ENCODE measurements at places on chromosomes 12 and 14. TPM values are rescaled to one million over a fixed set of nuclear protein-coding genes. Genes with fewer than 3 reads are reported as not detected.

DNA sequence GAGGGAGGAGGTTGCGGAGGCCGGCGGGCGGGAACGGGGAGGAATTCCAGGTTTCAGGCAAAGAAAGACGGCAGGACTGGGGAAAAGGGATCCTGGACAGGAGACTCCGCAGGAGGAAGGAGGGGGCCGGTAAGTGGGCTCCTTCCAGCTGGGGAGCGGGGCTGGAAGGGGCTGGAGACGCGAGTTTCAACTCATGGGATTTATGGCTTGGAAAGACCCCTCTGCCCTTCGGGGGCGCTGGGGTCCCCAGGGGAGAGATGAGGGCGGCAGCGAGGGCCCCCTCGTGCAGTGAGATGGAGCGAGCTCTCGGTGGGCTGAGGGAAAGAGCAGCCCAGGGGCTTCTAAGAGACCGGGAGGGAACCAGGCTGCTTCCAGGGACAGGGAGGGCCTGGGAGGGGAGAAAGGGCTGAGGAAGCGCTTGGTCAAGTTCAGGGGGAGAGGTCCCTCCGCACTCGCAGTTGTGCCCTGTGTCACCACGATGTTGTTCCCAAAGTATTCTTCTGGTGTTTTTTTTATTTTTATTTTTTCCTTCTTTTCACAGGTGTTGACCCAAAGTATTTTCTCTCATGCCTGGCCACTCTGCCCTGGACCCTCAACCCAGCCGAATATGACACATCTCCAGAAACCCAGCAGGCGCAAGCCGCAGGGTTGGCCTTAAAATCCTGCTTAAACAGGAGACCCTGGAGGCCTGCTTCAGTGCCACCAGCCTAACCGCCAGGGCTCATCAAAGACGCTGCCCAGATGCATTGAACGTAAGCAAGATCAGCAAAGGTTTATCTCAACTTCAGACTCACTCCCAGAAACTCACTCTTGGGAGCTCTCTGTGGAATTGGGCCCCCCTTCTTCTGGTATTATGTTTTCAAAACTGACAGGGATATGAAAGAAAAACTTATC, 16.1 kb downstream of the TNFAIP2 start:
- no peaks in the 10 kb centered on the region for H3K27me3 ChIP-seq
- peaks cover 36% of the 10 kb centered on the region for H3K4me1 ChIP-seq
- H3K27ac ChIP-seq: no peak overlapping the region
- H3K4me3 ChIP-seq: no peak overlapping the region
- no peak for DNase-seq

DNA sequence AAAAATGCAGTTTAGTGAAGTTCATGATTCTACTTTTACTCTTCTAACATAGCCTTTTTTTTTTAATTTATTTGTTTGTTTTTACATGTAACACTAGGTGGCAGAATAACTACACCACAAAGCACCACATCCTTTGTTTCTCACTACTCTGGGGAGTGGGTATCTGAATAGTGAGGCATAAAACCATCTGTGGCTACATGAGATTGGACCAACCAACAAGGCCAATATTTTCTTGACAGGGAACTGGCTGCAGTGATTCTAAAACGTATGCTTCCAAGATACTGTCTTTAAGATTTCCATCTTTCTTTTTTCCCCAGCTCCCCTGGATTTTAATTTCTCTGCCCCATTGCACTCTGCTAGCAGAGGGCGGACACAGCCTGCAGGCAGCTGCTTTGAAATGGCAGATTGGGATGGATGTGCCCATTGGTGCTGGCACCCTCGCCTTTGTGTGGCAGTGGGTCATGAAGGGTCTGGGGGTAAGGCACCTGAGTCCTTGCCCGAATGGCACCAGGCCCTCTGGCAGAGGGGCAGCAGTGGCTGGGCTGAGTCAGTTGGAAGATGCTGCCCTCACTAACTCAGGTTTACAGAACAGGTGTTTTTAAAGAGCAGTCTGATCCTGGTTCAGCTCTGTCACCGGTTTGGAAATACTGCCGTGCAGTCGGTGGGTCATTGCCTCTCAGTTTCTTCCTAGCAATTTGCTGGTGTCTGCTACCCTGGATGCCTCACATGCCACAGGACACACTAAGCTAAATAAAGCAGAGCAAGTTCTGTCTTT, 429.1 kb downstream of the RAD51B start:
- no peaks in the 10 kb centered on the region for H3K27me3 ChIP-seq
- peaks cover 65% of the 10 kb centered on the region for H3K4me1 ChIP-seq
- H3K27ac ChIP-seq: peak overlapping the region; percentile 82
- peak; percentile 71 for DNase-seq
- H3K36me3 ChIP-seq: no peaks in the 10 kb centered on the region
- no peak overlapping the region for H3K4me3 ChIP-seq

DNA sequence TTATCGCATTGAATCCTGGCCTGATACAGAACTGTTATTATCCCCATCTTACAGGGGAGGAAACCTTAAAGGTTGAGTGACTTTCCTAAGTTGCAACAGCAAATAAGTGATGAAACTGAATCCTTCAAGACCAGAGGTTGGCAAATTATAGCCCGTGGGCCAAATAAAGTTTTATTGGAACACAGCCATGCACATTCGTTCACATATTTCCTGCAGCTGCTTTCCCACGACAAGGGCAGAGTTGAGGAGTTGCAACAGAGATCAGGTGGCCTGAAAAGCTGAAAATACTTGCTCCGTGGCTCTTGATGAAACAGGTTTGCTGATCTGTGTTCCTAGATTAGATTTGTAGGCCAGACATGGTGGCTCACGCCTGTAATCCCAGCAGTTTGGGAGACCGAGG, 126.7 kb downstream of the PHETA1 start:
- H3K27ac ChIP-seq: no peak overlapping the region
- no peaks in the 10 kb centered on the region for H3K36me3 ChIP-seq
- H3K4me3 ChIP-seq: no peak overlapping the region
- H3K27me3 ChIP-seq: peaks cover 34% of the 10 kb centered on the region
- H3K4me1 ChIP-seq: no peaks in the 10 kb centered on the region

DNA sequence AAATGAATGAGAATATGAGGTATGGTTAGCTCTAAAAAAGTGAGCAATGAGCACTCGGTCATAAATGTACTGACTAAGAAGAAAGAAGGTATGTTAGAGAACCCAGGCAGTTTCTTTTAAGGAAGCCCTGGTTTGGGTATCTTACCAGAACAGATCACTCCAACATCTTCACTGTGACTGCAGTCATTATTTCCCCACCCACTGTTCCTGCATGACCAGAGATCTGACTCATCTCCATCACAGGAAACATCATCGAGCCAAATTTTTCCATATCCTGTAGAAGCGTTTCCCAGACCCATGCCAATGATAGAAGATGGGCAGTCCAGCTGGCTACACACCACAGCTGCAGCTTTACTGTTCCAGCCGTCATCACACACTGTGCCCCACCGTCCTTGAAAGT, 48.0 kb downstream of the CD163L1 start:
- H3K4me1 ChIP-seq: no peaks in the 10 kb centered on the region
- H3K27me3 ChIP-seq: no peaks in the 10 kb centered on the region
- no peak for DNase-seq
- no peaks in the 10 kb centered on the region for H3K36me3 ChIP-seq
- H3K27ac ChIP-seq: no peak overlapping the region

DNA sequence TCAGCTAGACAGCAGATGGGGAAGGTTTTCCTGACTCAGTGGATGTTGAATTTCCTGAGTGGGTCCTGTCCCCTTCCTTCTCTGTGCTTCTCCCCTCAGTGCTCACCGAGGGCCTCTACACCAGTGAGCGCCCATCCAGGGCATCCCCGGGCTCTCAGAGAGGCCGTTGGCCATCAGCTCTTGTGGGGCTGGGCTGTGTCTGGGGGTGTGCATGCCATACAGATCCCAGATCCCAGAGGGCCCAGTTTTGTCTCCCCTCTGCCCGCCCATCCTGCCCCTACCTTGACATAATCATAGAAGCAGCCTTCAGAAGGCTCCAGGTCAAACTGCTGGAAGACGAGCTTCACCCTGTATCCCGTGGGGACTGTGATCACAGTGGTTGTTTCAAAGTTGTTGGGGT, 1.1 kb downstream of the C1R start:
- DNase-seq: no peak
- H3K27ac ChIP-seq: no peak overlapping the region
- H3K27me3 ChIP-seq: no peaks in the 10 kb centered on the region
- H3K4me1 ChIP-seq: peaks cover 3% of the 10 kb centered on the region

DNA sequence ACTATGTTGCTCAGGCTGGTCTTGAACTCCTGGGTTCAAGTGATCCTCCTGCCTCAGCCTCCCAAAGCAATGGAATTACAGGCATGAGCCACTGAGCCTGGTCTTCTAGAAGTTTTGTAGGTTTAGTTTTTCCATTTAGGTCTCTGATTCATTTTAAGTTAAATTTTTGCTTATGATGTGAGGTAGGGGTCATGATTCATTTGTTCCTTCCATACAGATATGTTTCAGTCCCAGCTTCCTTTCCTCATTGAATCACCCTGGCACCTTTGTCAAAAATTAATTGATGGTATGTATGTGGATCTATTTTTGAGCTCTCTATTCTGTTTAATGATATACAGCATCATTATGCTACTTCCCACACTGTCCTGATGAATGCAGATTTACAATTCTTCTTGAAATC, 25.6 kb upstream of the CABP1 start:
- H3K36me3 ChIP-seq: no peaks in the 10 kb centered on the region
- H3K27me3 ChIP-seq: peaks cover 7% of the 10 kb centered on the region
- no peak for DNase-seq

- H3K27me3 ChIP-seq: no peaks in the 10 kb centered on the region
- no peaks in the 10 kb centered on the region for H3K4me1 ChIP-seq
- no peak for DNase-seq
- no peaks in the 10 kb centered on the region for H3K36me3 ChIP-seq
- no peak overlapping the region for H3K27ac ChIP-seq
Measured at GRCh38 chr14:83320837-83321236, 1787.2 kb upstream of the SEL1L start.

Gene MYH6
- not detected for total RNA-seq

DNA sequence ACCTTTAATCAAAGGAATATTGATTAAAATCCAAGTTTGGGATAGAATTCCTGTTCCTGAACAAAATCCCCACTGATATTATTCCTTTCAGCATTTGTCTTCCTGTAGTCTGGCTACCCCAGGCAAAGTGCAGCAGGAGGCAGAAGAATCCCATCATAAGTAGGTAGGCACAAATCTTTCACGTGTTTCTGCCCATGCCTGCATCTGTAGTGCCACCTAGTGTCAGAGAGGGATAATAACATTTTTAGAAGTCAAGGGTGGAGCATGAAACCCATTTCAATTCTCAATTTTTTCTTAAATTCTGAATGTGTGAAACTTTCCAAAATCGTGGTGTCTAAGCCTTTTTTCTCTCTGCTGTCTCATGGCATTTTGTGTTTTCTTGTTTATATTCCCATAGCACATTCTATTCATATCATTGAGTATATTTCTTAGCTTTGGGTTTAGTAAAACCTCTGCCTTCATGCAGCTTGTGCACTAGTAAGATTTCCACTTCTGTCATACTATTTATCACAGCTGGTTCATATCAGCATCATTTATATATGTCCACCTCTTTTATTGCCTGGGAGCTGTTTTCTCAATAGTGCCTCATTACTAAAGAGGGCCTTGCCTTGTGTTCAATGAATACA, 47.8 kb upstream of the RERG start:
- DNase-seq: peak; percentile 56
- no peak overlapping the region for H3K27ac ChIP-seq
- H3K27me3 ChIP-seq: no peaks in the 10 kb centered on the region
- no peaks in the 10 kb centered on the region for H3K36me3 ChIP-seq
- peaks cover 6% of the 10 kb centered on the region for H3K4me1 ChIP-seq

DNA sequence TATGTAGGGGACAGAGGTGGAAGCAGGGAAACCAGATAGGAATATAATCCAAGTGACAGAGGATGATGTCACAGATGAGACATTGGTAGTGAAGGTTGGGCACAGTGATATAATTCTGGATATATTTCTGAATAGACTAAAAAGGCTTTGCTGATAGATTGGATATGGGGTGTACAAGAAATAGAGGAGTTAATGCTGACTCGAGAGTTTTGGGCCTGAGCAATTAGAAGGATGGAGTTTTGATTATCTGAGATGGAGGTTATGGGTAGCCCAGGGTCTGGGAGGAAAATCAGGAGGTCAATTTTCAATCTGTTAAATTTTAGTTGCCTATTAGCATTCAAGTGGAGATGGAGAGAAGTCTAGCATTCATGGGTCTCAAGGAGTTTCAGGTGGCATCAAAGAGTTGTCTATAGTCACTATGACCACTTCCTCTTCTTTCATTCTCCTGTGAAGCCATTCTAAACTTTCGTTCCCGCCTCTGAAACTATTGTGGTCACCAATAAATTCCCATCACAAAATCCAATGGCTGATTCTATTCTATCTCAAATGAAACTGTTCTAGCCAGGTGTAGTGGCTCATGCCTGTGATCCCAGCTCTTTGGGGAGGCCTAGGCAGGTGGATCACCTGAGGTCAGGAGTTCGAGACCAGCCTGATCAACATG, 10.6 kb upstream of the ANO6 start:
- H3K4me3 ChIP-seq: no peak overlapping the region
- H3K27ac ChIP-seq: no peak overlapping the region
- H3K4me1 ChIP-seq: 0 out of 2 replicates have a peak, but pooled peaks cover 4% of the 10 kb centered on the region
- no peaks in the 10 kb centered on the region for H3K27me3 ChIP-seq
- H3K36me3 ChIP-seq: no peaks in the 10 kb centered on the region
- DNase-seq: no peak

GRCh38 chr12:114895827-114896226, 211.9 kb upstream of the TBX3 start:
- no peak overlapping the region for H3K4me3 ChIP-seq
- H3K27ac ChIP-seq: no peak overlapping the region
- DNase-seq: no peak

Gene ANG
- 6.6 TPM for total RNA-seq

GRCh38 chr12:6461401-6462233, 8.9 kb downstream of the VAMP1 start:
- no peak overlapping the region for H3K4me3 ChIP-seq
- DNase-seq: no peak
- H3K27me3 ChIP-seq: no peaks in the 10 kb centered on the region
- peaks cover 4% of the 10 kb centered on the region for H3K36me3 ChIP-seq
- H3K4me1 ChIP-seq: no peaks in the 10 kb centered on the region
- H3K27ac ChIP-seq: no peak overlapping the region

- no peaks in the 10 kb centered on the region for H3K36me3 ChIP-seq
- peaks cover 7% of the 10 kb centered on the region for H3K4me1 ChIP-seq
- DNase-seq: no peak
- H3K27me3 ChIP-seq: no peaks in the 10 kb centered on the region
- no peak overlapping the region for H3K4me3 ChIP-seq
Measured at GRCh38 chr12:42097971-42098370, 46.7 kb downstream of the GXYLT1 start.

- H3K4me1 ChIP-seq: no peaks in the 10 kb centered on the region
- no peaks in the 10 kb centered on the region for H3K36me3 ChIP-seq
- H3K27ac ChIP-seq: no peak overlapping the region
Measured at GRCh38 chr14:101559624-101560533, 1.4 kb upstream of the DIO3 start.

Gene SLCO1B1
- total RNA-seq: not detected

GRCh38 chr12:132030367-132031038, 80.8 kb downstream of the EP400 start:
- H3K27ac ChIP-seq: peak overlapping the region; percentile 51
- peak; percentile 84 for DNase-seq
- H3K4me3 ChIP-seq: peak overlapping the region; percentile 6
- H3K27me3 ChIP-seq: no peaks in the 10 kb centered on the region
- peaks cover 21% of the 10 kb centered on the region for H3K4me1 ChIP-seq

Gene ACOT6
- total RNA-seq: not detected

Gene ASB2
- 0.22 TPM for total RNA-seq

Gene DRAM1
- 5.2 TPM for total RNA-seq
